ENCODE measurements at places on chromosomes 7 and 10. TPM values are rescaled to one million over a fixed set of nuclear protein-coding genes. Genes with fewer than 3 reads are reported as not detected.

The MGMT gene
- total RNA-seq: 14.8 TPM

The ABLIM1 gene
- total RNA-seq: 78.7 TPM

The PRRT4 gene
- total RNA-seq: not detected

The SKAP2 gene
- 10.5 TPM for total RNA-seq

The MYOF gene
- 99.0 TPM for total RNA-seq

The OR9A2 gene
- not detected for total RNA-seq

The SFXN3 gene
- total RNA-seq: 49.0 TPM

The HMX2 gene
- total RNA-seq: not detected

The KLF14 gene
- total RNA-seq: not detected
